ENCODE measurements at places on chromosomes 2 and 18.

DNA sequence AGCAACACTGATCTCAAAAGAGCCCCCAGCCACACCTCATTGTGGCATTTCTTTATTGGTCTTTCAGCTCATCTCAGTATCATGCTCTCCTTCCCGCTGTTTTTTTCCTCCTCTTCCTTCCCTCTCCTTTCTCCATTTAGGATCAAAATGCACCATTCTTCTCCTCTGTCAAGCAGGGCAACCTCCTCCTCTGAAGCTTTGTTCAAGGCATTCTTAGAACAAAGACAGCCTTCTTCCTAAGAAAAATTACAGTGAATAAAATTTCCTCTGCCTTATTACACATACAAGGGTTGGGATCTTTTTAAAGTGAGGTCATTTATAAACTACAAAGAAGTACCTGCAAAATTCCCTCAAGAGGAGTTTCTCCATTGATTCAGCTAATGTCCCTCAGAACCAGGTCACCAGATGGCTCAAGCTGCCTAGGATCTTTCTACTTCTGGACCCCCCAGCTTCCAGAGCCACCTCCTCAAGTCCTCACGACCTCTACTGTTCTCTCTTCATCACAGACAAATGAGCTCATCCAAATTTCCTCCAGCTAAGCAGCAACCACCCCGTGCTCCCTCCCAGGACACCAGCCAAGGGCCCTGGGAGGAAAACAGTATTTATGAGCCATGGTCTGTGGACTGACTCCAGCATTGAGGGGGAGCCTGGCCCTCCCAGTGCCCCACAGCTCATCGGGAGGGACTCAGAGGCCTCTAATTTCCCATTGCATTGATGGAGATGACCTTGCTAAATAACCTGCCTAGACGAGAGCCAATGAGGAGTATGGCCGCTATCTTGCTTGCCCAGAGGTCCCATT lies 18.0 kb downstream of the SFXN5 start:
- peak; percentile 50 for DNase-seq

DNA sequence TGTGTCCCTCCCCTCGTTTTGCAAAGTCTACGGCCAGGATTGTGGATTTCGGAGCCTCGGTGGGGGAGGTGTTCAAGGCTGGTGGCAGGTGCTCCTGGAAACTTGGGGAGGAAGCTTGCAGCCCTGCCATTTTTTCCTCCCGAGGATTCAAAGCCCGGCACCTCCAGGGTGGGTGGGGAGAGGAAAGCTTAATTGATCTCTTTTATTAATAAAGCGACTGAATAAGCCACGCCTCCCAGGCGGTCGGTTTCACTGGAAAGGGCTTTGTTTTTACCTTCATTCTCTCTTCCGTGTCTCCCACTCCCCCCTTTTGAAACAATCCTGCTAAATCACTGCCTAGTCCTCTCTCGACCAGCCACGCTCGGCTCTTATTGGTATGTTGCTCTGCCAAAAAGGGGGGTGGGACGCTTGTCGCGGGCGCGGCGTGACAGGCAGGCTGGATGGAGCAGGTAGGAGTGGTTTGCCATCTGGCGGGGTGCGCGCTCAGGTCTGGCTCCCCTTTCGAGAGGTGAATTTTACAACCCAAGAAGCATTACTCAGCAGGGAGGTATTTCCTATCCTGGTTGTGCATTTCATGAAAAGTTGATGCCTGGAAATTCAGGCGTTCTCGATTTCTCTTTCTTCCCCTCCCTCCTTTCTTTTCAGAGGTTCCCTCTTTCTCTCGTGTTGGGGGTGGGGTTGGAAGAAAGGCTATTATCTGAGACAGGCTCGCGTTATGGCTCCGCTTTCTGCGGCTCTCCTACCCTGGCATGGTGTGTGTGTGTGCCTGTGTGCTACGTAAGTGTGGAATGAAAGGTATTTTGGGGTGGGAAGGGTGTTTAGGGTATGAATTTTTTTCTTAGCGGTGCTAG lies 1.4 kb downstream of the NEDD4L start:
- no peak for DNase-seq

GRCh38 chr2:31388736-31389135 lies 25.8 kb downstream of the XDH start:
- DNase-seq = peak; percentile 49

DNA sequence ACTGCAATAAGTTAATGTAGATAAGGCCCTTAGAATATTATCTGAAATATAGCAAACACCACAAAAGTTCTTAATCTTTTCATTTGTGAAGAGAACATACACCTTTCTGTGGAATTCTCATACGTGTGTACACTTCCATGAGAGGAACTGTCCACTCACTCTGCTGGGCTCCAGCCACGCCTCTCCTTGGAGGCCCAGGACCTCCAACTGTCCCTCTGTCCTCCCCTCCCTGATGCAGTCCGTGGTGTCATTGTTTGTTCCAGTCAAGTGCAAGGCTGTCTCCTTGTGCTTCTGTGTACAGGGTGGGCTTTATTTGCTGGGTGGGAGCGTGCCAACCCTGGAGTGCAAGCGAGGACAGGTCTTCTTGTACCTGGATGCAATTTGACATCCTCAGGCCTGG lies 8.7 kb downstream of the RAB12 start:
- no peak for DNase-seq

- no peak for DNase-seq
Observed at GRCh38 chr18:21955757-21956652, 213.4 kb upstream of the GATA6 start.

GRCh38 chr2:177141866-177142265 lies 70.7 kb upstream of the HNRNPA3 start:
- no peak for DNase-seq

GRCh38 chr2:109317471-109318095 lies 188.6 kb downstream of the SH3RF3 start:
- no peak for DNase-seq

DNA sequence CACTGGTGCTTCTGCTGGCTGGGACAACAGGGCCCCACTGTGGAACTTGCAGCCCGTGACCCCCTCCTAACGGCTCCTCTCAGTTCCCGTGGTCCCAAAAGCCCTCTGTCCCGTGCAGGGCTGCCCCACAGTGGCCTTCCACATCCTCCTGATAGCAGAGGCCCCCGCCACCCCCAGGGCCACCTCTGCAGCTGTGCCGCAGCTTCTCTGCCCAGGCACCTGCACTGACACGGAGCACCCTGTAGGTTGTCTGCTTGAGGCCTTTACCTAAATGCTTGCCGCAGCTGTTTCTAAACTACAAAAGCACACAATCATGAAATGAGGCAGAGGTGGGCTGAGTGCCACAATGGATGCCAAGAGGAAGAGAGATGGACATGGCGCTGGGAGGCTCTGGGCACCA lies 13.5 kb upstream of the GRHL1 start:
- no peak for DNase-seq

- DNase-seq = no peak
Observed at GRCh38 chr2:72204156-72204785, 56.6 kb upstream of the CYP26B1 start.

DNA sequence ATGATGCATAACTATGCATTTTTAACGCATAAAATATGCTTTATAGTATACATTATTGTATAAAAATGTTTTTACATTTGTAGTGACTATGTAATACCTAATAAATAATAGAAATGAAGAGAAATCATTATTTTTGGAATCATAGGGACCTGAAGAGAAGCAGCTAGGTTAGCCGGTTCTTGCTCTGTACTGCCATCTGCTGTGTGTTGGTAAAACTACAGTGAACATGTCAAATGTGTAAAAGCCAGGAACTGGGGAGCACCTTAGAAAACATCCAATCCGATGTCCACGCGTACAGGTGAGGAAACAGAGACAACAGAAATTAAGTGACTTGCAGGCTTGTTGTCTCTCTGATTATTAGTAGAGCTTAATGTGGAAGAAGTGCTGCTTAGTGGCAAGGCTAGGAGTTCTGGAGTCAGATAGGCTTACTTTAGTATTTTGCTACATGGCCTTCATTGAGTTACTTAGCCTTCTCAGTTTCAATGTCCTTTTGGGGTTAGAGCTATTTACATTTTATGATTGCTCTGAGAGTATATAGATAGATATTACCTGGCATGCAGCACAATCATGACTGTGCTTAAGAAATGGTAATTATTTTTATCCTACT lies 386.5 kb downstream of the DLGAP1 start:
- no peak for DNase-seq

DNA sequence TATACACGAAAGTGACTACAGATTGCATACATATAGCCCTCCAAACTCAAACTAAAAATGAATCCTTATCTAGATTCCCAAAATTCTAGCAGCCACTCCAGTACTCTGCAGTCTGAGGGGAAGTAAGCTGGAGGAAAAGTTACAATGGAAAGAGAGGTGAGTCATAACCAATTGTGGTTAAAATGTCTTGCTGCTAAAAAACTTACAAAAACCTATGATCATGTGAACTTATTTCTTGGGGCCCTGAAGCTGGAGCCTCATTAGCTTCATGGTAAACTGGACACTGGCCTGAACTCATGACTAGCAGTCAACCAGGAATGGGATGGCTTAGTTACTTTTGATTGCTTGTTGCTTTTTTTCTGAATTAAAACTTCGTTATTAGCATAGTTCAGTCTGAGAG lies 175.9 kb downstream of the SLC4A3 start:
- no peak for DNase-seq

- no peak for DNase-seq
Observed at GRCh38 chr2:45316576-45317338, 294.3 kb downstream of the SRBD1 start.

DNA sequence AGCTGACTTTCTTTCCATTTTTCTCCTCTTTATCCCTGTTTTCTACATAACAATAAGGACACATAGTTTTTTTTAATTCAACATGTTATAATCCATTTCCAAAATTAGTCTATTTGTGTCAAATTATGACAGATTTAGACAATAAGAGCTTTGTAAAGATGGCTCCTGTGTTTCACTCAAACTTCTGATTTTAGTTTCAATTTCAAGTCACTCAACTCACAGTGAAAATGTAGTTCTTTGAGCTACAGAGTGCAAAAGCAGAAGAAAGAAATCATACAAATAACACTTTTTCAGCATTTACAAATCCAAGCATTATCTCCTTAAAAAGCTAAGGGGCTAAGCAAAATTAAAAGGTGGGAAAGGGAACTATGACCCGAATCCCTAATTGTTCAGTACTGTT lies 340.7 kb upstream of the TRIB2 start:
- DNase-seq = no peak
